ENCODE measurements at places on chromosomes 1 and 21.
A peak's percentile ranks its signal among the peaks of the same experiment; 100 is the strongest.

GRCh38 chr1:119794230-119794875 lies 16.9 kb downstream of the REG4 start:
- no peak for DNase-seq

GRCh38 chr1:159817276-159818041 lies 9.2 kb upstream of the SLAMF8 start:
- DNase-seq, result no peak

GRCh38 chr21:42991992-42992740 lies 17.8 kb downstream of the PKNOX1 start:
- DNase-seq, result no peak

- no peak for DNase-seq
Observed at GRCh38 chr1:187408212-187409004, 579.7 kb downstream of the PLA2G4A start.

GRCh38 chr1:37255136-37255795 lies 219.1 kb upstream of the ZC3H12A start:
- peak; percentile 66 for DNase-seq

- peak; percentile 87 for DNase-seq
Observed at GRCh38 chr1:27001570-27002360, 8.3 kb downstream of the TRNP1 start.

DNA sequence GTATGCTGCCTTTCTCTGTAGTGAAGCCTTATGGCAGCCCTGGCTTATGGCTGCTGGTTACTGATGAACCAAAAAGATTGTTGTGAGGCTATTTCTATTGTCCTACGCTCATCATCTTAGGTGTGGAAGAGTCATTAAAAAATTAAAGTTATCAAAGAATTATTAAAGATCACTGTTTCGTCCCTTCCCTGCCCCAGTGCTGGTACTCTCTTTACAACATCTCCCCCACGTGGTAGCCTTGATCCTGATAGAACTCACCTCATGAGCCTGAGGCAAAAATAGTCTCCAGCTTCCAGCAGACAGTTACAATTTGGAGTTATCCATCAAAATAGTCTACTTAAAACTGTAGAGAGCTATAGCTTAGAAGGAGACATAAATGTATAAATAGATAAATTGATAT lies 201.5 kb downstream of the S1PR1 start:
- DNase-seq, result no peak

GRCh38 chr1:164673584-164674214 lies 114.7 kb downstream of the PBX1 start:
- no peak for DNase-seq

DNA sequence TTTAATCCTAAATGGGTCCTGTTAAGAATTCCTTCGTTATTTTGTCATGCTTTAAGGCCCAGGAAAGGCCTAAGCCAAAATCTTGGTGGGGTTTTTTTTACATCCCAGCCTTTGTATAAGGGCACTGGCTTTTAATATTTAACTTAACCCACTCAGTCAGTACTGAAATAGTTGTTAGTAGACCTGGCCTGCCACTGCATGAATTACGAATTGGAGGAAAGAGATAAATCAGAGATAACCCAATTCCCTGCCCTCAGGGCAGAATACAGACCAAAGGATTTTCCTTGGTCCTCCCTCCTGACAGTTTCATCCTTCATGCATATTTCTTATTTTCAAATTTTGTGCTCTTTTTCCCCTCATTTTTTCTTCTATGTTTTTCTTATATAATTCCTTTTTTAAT lies 193.0 kb downstream of the FASLG start:
- no peak for DNase-seq

Measured in Ammon's horn (tissue), 1 donor.